Activated CD8-positive, alpha-beta memory T cell treated with anti-CD3 and anti-CD28 coated beads for 48 hours (primary cell): ENCODE measurements at places on chromosomes 2 and 18.

DNA sequence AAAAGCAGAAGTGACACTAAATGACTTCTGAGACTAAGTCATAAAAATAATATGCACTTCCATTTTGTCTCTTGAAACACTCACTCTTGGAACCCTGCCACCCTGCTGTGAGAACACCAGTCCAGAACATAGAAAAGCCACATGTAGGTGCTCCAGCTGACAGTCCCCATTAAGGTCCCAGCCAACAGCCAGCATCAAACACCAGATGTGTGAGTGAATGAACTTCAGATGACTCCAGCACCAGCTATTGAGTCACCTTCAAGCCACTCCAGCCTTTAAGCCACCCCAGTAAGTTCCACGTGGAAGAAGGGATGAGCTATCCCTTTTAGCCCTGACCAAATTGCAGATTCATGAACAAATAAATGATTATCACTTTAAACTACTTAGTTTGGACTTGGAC lies 31.5 kb upstream of the LGALSL start:
- no peak for DNase-seq

DNA sequence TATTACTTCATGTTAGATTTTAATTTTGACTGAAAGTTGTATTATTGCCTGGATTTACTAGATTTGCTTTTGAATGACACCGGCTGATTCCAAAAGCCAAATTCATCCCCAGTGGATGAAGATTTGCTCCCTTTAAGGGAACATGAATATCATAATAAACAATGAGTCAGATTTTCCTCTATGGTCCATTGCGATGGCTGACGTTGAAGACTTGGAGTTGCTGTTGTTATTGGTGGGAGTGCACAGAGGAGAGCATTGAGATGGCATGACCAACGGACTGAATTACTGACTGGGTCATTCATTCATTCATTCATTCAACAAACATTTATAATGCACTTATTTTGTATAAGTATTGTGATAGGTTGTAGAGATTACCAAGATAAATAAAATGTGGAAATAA lies 33.4 kb upstream of the LYPD1 start:
- no peak for DNase-seq

GRCh38 chr2:12688091-12688490 lies 28.6 kb upstream of the TRIB2 start:
- no peak for DNase-seq

- DNase-seq: no peak
These were observed 35.4 kb downstream of the BARD1 start for GRCh38 chr2:214774108-214774507.

DNA sequence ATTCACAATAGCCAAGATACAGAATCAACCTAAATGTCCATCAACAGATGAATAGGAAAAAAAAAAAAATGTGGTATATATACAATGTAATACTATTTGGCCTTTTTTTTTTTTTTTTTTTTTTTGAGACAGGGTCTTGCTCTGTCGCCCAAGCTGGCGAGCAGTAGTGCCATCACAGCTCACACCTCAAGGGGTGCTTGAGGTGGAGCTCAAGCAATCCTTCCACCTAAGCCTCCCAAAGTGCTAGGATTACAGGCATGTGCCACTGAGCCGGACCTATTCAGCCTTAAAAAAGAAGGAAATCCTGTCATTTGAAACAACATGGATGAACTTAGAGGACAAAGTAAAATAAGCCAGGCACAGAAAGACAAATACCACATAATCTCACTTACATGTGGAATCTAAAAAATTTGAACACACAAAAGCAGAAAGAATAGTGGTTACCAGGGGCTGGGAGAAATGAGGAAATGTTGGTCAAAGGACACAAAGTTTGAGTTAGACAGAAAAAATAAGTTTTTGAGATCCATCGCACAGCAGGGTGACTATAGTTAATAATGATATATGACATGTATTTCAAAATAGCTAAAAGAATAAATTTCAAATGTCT lies 26.0 kb downstream of the TLK1 start:
- DNase-seq: no peak

DNA sequence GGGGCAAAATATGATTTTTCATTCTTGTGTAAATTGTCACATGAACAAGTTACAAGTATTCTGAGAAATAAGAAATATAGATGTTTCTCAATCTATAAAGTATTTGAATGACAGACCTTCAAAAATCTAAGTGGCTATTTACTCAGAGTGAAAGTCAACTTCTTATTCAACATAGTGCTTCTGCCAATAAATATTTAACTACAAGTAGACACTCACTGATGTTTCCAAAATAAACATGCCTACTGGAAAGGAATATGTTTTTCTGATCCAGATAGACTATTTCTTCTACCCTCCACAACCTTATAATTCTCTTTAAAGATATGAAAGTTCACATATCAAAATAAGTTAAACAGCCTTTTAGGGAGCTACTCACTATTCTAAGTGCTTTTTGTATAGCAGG lies 296.3 kb downstream of the DSC3 start:
- DNase-seq: no peak

DNA sequence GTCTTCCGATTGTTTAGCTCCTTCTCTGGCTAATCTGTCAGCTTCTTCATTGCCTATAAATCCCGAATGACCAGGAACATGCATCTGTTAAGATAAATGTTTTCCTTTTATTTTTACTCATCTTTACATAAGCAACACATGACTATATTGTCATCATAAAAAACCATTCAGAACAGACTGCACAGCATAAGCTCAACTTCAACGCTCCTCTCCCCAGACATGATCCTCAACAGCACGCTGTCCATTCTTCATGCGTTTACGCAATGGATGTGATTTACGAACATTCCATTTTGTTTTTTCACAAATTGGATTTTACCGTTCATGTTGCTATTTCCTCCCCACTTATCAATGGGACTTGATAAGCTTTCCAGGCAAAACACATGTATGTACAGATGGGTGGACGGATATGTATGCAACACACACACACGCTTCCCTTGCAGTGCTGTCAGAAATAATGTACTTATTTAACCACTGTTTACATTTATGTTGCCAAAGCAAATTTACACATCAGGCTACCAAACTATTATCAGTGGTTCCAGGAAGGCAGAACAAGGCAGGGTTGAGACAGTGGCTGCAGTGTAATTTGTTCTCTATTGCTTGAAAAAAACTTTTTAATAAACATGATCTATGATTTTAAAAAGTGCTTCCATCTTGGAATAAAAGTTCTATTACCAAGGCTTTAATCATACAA lies 12.2 kb downstream of the RNASEH1 start:
- no peak for DNase-seq

- DNase-seq: no peak
These were observed 56.3 kb downstream of the GTF3C3 start for GRCh38 chr2:196743165-196743564.

GRCh38 chr2:134307334-134307733 lies 53.5 kb downstream of the MGAT5 start:
- no peak for DNase-seq

GRCh38 chr2:220417503-220417902 lies 790.1 kb downstream of the SLC4A3 start:
- no peak for DNase-seq

GRCh38 chr2:73971722-73972121 lies 13.0 kb upstream of the TET3 start:
- no peak for DNase-seq

- no peak for DNase-seq
These were observed 104.0 kb downstream of the PRPF40A start for GRCh38 chr2:152613235-152613634.

- no peak for DNase-seq
These were observed 31.1 kb upstream of the STK39 start for GRCh38 chr2:168278424-168278888.

DNA sequence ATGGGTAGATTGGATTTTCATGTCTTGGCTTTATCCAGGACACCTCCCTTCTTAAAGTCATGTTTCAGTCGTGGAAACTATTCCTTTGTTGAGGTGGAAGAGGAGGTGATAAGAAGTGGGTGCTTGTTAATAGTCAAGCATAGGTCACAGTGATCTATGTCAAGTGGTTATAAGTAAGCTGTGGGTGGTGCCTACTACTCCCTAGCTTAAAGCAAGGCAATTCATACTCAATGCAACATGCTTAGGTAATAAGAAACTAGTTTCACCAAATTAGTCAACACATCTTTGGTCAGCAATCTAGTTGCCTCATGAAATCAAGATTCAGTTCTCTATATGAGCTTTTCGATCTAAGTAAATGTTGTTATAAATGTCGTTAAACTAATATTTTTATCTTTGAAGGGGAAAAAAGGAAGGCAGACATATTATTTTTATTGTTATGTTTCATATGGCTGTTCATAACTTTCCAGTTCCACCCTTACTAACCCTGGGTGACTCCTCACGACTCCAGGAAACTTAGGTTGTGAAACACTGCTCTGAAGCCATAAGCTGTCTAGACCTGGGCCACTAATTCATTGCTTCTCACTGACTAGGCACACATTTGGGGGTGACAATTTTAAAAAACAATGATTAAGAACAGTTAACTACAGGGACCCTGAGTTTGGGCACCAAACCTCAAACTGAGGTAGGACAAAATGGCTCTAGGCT lies 5.8 kb upstream of the ABCB11 start:
- no peak for DNase-seq

DNA sequence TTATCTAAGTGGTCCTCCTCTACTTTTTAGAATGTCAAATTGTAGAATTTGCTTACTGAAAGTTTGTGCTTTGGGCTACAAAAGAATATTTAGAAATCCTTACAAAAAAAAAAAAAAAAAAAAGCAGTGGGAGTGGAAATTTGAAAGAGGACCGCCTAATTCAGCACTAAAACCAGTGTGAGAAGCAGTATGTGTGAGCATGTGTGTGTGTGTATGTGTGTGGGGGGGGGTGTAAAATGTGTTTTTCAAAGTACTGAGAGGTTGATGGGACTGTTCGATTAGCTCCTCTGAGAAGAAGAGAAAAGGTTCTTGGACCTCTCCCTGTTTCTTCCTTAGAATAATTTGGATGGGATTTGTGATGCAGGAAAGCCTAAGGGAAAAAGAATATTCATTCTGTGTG lies at the start of gene VIT:
Gene VIT (plus strand): TSS at position 175 of the 400 bp plus-strand sequence. CDS start 19,664 bp downstream, outside the sequence.
- no peak for DNase-seq

- no peak for DNase-seq
These were observed 69.8 kb upstream of the SCN7A start for GRCh38 chr2:166563894-166564293.

DNA sequence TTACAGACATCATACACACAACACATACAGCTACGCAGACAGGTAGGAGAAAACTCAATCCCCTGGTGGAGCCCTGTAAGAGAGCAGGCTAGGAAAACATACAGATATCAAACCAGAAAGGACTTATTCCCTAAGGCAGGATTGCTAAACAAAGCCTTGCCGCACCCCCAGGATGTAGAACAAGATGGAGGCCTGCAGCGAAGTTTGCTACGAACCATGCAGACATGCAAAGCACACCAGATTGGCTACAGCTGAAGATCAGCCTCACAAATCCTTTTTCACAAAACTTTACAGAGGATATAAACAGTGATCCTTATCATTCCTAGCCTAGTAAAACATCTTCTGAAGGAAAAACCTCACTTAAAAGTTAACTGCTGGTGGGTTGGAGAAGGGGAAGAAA lies 28.3 kb downstream of the C18orf54 start:
- no peak for DNase-seq

GRCh38 chr18:74277296-74277695 lies 14.5 kb downstream of the CYB5A start:
- no peak for DNase-seq

DNA sequence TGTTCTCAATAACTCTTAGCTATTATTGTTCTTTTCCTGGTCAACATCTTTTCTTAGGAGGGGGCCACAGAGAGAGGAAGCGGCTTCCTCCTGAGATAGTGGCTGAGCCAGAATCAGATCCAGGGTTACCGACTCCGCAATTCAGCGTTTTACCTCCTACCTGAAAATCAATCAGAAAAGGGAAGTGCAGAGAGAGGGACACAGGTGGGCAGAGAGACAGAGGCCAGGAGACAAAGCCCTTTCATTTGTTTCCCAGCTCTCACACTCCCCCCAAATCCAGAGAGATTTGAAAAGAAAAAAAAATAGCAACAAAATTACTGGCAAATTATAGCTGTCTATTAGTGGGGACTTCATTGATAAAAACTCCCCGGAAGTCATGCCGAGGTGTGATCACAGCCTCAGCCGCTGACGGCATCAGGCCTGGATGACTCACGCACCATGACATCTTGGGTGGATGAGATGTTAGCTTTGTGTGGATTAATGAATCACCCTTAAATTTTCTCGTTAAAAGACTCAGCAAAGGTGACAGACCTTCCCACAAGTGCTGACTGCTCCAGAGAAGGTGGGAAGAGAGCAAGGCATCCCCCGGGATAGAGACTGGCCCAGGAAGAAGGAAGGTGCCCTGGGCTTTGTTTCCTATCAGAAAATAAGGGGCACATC lies 120.7 kb downstream of the LOXHD1 start:
- DNase-seq: no peak

GRCh38 chr2:195639238-195639858 lies 17.7 kb upstream of the SLC39A10 start:
- no peak for DNase-seq

DNA sequence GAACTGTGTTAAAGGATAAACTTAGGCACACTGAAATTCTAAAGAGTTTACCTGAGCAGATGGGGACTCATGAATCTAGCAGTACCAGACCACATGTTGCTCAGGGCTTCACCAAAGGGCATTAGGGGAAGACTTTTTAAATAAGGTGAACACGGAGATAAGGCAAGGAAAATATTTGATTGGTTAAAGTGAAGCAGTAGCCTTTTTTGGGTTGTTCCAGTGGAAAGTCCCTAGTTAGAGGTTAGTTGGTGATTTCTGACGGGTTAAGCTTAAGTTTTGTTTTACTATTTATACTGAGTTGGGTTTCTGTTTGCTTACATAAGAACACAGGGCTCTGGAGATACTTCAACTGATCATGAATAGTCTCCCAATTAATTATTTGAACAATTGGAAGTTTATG lies 722.5 kb downstream of the SOCS6 start:
- DNase-seq: no peak

DNA sequence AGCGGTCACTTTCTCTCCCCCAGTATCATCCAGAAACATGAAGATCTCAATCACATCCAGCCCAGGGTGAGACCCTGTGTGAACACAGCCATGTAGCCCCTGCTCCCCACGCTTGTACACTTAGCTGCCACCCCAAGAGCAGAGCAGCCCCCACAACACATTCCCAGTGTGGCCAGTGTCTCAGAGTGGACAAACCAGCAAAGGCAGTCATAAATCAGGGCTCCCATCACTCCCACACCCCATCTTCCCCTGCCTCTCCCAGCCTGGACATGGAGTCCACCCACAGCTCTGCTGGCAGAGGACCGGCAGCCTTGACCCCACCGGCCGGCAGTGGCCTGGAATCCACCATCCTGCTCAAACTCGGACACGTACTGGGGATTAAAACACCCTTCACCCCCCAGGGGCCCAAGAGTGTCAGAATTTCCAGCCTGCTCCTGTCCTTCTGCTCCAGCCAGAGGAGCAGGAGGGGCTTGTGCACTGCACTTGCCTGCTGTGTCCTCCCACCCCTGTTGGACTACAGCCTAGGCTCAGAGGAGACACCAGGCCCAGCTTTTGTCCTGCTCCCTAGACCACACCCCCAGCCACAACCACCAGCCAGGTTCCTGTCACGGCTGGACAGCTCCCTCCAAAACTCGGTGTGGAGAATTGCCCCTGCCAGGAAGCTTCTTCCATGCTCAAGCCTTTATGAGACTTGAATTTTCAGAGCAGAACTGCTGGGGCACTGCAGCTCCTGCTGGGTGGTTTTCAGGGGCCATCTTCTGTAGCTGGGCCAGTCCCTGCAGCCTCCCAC lies 206.1 kb downstream of the SMAD2 start:
- no peak for DNase-seq

- no peak for DNase-seq
These were observed 26.1 kb upstream of the REG3G start for GRCh38 chr2:78999406-78999805.
